Left ventricle myocardium inferior (tissue), 1 donor: ENCODE measurements at places on chromosomes 1 and 21.

DNA sequence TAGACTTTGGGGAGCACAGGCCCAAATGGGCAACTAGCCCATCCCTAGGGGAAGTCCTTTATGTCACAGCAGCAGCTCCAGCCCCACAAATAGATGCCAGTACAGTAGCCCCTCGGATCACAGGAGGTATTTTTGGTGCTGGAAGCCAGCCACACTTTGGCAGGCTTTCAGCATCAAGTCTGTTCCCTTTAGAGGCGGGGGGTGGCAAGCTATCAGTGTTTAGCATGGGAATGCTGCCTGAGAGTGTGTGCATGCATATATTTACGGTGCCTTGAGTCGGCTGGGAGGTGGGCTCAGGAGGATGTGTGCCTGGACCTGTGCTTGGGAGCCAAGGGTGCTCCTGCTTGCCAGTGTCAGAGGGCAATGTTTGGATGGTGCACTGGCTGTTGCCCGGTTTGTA is 3.5 kb upstream of the PLXNA2 start:
- DNase-seq = no peak

DNA sequence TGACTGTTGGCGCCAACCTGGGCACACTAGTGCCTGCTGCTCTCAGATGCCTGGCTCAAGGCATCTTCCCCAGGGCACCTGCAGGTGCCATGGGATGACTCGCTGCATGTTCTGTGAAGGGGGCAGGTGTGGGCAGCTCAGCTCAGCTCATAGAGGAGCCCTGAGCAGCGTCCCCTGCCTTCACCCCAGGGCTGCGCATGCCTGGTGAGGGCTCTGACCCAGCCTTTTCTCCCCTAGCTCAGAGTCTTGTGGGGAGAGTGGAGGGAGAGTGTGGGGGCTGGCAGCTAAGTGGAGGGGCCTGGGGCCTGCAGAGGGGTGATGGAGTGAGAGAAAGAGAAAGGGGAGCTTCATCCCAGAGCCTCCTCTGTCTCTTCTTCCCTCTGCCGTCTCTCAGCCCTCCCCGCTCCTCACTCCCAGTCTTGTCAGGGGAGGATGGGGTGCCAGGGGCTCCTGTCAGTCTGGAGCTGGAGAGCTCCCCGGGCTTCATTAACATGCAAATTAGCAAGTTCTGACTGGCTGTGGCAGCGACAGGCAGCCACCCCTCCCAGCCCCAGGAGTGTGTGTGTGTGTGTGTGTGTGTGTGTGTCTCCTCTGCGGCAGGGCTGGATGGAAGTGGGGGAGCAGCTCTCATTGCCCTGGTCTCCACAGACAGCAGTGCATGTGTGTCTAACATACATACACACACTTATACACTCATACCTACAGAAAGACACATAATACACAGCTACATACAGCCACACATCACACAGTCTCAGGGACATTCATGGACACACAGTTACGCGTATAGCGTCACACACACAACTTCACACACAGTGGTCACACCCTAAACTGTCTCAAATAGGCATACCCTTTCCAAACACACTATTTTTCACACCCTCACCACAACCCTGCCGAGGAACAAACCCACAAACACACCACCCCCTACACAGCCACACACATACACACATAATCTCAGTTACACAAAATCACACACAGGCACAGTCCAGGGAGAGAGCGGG is 34.0 kb downstream of the FOXO6 start:
- DNase-seq = no peak

- no peak for DNase-seq
Measured at GRCh38 chr1:37476087-37476452, 1.7 kb downstream of the ZC3H12A start.

DNA sequence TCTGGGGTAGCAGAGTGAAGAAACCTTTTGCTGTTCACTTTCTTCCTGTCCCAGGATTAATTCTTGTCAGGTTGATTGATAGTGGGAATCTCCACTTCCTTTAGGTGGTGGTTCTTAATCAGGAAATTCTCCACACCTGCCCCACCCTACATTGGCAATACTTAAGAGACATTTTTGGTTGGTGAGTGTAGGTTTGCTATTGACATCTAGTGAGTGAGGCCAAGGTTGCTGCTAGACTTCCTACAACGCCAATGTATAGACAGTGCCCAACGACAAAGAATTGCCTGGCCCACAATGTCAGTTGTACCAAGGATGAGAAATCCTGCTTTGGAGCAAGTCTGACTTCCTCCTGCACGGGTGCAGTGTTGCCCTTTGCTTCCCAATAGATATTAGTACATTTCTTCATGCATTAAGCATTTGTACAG is 38.5 kb downstream of the MAP3K7CL start:
- DNase-seq = no peak

GRCh38 chr1:177309880-177310279 is 139.1 kb downstream of the BRINP2 start:
- DNase-seq = no peak

- DNase-seq = no peak
Measured at GRCh38 chr1:19356266-19356665, 44.1 kb downstream of the SLC66A1 start.

DNA sequence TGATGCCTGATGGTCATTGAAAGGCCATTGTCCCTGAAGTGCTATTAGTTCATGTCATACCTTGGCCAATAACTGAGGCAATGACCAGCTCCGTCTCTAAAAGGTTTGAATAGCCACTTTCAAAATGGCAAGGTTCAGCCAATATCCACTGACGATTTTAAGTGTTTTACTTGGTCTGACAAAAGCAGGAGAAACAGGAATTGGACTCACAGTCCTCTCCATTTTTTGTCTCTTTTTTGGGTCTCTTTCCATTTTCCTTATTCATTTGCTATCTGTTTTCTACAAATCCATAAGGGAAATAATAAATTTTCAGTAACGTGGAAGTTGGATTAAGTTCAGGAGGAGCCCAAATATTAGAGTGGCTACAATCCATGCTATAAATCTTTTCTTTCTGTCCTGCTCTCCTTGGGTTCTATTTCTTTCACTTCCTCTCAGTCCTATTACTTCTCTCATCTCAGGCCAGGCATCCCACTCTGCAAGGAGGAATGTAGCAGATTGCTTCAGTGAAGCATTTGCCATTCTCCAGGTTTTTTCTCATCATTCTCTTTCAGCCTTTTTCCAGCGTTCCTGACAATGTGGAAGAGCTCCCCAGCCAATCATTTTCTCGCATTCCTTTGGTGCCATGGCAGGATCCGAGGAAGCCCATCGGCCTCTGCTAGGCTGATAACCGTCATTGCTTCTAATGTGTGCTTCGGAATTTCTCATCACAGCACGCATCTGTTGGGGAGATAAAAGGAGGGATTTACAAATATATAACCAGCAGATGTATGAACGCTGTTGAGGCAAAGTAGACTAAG is 414.5 kb downstream of the ADGRL2 start:
- DNase-seq = no peak

- DNase-seq = no peak
Measured at GRCh38 chr21:21907271-21907670, 909.1 kb downstream of the NCAM2 start.

DNA sequence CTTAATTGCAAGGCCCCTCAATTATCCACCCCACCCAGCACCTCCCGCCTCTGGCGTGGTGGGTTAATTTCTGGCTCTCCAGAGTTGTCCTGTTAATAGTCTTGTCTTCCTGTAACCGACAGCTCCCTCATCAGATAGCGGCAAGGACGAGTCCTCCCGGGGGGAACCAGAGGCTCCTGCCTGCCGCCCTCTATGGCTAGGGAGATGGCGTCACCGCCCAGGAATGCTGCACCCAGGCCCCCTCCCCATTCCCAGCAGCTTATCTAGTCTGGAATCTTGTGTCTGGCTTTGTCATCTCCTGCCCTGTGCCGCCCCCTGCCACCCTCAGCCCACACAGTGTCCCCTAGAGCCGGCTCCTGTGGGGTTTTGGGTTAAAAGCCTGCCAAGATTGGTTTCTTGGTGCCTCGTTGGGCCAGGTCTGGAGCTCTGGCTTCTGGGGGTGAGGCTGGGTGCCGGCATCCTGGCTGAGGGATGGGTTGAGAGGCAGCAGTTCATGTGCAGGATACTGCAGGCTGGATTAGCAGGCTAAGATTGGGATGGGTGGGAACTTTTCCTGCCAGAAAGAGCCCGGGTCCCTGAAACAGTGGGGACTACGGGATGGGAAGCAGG is 48.8 kb downstream of the EDN2 start:
- no peak for DNase-seq
